ENCODE measurements at places on chromosomes 12 and 14.
A peak's percentile ranks its signal among the peaks of the same experiment; 100 is the strongest.

GRCh38 chr12:8609061-8609570, 3.5 kb downstream of the AICDA start:
- DNase-seq: no peak

- no peak for DNase-seq
These were observed 51.5 kb downstream of the EID3 start for GRCh38 chr12:104354868-104355570.

GRCh38 chr12:16622338-16622737, 16.4 kb upstream of the LMO3 start:
- DNase-seq: no peak

- no peak for DNase-seq
These were observed 83.5 kb downstream of the RIMBP2 start for GRCh38 chr12:130632642-130633041.

DNA sequence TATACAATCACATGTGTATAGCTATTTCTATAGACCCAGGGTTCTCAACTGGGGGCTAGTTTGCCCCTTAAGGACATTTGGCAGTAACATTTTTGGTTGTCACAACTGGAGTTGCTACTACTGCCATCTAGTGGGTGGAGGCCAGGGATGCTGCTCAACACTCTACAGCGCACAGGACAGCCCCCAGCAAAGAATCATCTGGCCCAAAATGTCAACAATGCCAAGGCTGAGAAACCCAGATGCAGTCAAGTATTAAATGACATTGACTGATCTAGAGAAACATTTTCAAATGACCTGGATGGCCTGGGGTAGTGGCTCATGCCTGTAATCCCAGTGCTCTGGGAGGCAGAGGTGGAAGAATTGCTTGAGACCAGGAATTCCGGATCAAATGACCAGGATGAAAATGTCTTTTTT, 5.8 kb downstream of the WSB2 start:
- peak; percentile 50 for DNase-seq

DNA sequence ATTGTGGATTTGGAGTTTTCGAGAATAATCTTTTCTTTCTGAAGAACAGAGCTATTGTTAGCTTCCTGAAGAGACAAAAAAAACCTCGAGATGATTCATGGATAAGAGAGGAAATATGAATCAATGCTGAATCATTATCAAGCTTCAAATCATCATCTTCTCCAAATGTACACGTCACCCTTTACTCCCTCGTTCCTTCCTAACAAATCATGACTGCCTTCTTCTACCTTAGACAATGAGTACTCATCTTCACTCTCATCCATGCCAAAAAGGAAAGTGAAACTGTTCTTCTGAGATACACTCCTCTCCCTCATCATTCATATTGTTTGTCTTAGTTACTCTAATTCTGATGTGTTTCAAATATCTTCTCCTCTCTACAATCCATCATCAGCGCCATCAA, 1115.8 kb upstream of the ATXN7L3B start:
- DNase-seq: no peak

DNA sequence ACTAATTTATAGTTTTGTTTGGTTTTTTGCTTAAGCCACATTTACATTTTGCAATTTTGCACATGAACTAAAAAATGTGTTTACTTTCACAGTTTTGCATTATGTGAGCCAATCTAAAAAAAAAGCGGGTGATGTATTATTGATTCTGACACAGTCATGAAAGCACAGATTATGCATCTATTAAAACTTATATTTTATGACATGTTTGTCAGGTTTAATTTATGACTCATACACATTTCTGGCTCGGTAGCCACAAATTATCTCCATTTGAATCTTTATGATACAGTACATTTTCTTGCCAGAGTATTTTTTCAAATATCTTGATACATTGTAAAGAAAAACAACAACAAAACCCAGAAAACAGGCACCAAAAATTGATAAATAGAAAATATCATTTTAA, 280.4 kb upstream of the GRIP1 start:
- DNase-seq: no peak

- DNase-seq: no peak
These were observed 39.7 kb upstream of the SMUG1 start for GRCh38 chr12:54228471-54228870.

DNA sequence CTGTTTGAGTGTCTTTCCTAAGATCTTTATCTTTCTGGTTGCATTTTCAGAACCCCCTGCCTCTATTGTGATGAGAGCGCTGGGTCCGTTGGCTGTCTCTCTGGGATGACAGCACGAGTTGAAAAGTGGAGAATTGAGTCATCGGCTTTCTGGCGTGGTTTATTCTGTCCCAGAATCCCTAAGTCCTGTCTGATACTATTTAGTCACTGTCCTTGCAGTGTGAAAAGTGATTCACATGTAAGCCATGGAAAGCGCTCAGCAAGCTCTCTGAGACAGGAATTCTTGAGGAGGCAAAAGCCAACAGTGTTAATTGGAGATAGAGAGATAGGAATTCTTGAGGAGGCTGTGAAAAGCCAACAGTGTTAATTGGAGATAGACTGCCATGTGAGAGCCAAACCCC, 121.7 kb downstream of the CHST11 start:
- DNase-seq: no peak

- no peak for DNase-seq
These were observed 322.8 kb upstream of the PRICKLE1 start for GRCh38 chr12:42912367-42912766.

DNA sequence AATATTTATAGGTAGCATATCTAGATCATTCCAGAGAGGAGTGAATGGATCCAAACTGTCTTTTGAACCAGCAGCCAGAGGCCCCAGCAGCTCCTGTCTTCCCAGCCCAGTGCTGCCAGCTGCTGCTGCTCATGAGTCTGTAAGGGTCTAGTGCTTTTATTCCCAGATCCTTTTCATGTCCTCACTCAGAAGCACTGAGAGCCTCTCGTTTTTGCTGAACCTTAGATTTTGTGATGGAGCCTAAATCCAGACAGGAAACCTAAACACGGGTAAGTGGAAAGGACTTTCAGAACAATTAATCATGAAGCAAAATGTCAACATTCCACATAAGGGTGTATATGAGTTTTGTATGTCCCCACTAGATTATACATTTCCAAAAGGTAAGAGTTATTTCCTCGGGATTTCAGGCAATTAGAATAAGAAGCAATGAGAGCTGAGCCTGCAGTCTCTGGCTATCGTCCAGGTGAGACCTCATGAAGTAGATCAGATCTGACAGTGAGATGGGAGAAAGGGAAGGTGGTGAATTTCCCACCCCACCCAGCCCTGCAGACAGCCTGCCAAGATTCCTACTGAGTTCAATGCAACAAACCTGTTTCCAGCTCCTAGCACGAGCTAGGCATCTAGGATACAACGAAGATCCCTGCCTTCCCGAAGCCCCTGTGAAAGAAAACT, 84.4 kb downstream of the NINJ2 start:
- no peak for DNase-seq

DNA sequence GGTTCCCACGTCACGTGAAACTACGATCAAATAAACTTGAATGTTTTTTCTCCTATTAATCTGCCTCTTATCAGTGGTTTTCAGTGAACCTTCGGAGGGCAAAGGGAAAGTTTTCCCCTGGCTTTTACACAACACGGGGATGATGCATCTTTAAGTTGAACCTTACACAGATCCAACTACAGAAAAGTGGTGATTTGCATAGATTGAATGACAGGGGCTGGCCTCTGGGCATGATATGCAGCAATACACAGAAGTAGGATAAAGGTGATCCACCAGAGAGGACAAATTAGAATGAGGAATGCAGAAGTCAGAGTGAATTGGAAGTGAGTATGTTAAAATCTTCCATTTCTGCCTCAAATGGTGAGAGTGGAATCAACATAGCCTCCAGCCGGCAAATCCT, 11.6 kb downstream of the GSG1 start:
- DNase-seq: no peak

- no peak for DNase-seq
These were observed 6.2 kb upstream of the DHRS2 start for GRCh38 chr14:23629832-23630396.

DNA sequence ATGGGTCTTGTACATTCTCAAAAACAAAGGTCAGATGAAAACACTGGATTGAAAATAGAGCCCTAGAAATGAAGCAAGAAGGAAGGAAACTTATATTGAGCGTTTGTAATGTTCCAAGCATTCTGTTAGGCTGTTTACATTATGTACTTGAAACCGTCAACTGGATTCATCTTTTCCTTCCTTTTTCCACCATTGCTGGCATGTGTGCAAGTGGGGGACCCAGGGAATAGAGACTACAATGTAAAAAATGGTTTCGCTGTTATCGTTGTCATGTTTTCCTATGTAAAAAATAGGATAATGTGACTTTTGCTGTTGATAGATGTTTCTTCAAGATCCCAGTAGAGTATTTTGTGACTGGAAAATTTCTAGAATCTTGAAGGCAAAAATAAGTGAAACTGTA, 913.2 kb downstream of the NRXN3 start:
- DNase-seq: no peak

DNA sequence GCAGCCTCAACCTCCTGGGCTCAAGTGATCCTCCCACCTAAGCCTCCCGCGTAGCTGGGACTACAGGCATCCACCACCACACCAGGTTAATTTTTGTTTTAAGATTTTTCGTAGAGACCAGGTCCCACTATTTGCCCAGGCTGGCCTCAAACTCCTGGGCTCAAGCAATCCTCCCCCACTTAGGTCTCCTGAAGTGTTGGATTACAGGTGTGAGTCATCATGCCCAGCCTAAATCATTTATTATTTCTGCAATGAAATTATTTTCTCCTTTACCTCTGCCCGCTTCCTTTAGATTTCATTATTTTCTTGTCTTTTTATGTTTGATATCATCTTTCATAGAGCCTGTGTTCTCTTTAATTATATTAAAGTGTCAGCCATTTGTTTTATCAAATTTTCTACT, 165.2 kb upstream of the OTX2 start:
- DNase-seq: no peak

DNA sequence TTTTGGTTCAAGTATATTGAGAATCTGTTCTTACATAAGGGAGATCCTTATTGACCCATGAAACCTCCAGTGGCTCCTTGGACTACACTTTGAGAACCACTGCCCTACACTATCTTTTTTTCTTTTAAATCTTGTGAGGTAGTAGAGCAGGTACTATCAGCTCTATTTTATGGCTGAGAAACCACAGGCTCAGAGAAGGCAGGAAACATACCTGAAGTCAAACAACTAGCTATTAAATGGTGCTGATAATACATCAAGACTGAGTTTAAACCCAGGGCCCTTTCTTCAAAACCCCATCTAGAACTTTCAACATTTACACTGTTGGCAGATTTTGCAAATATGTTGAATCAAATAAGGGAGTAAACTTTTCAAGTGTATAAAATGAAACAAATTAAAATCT, 6.9 kb downstream of the ZBTB25 start:
- DNase-seq: no peak

- DNase-seq: no peak
These were observed 32.6 kb downstream of the SLC35F4 start for GRCh38 chr14:57833323-57833722.

DNA sequence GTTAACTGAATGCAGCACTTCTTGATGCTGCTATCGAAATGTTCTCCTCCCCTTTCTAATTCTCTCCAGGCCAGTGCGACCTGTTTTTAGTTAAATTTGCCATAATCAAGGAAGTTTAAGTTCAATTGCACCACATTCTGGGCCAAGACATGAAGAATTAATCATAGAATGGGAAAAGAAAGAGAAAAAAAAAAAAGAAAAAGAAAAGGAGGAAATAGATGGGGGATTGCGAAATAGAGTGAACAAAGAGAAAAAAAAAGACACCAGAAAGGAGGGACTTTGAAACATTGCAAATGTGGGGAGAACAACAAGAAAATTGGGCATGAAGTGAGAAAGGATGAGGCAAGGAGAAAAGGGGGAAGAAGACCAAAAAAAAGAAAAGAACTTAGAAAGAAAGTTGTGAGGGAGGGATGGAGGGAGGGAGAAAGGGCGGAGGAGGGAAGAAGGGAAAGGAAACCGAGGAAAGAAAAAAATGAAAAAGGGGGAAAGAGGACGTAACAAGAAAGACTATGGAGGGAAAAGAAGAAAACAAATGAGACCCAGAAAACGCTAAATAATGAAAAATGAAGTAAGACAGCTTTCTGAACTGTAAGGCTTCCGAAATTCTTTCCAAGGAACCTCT, 32.8 kb upstream of the TBX5 start:
- DNase-seq: no peak

GRCh38 chr14:38225946-38226345, 18.2 kb downstream of the SSTR1 start:
- DNase-seq: no peak

DNA sequence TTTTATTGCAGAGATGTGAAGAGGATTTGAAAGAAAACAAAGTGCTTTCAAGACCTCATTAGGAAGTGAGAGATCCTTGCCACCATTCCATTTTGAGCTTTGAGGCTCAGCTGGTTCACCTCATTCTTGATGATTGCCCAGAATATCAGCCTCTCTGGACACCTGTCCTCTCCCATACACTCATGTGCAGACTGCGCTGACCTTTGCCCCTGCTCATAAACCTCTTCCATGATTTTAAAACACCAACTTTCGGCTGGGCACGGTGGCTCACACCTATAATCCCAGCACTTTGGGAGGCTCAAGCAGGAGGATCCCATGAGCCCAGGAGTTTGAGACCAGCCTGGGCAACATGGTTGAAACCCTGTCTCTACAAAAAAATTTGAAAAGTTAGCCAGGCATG, 8.9 kb downstream of the COX14 start:
- no peak for DNase-seq

DNA sequence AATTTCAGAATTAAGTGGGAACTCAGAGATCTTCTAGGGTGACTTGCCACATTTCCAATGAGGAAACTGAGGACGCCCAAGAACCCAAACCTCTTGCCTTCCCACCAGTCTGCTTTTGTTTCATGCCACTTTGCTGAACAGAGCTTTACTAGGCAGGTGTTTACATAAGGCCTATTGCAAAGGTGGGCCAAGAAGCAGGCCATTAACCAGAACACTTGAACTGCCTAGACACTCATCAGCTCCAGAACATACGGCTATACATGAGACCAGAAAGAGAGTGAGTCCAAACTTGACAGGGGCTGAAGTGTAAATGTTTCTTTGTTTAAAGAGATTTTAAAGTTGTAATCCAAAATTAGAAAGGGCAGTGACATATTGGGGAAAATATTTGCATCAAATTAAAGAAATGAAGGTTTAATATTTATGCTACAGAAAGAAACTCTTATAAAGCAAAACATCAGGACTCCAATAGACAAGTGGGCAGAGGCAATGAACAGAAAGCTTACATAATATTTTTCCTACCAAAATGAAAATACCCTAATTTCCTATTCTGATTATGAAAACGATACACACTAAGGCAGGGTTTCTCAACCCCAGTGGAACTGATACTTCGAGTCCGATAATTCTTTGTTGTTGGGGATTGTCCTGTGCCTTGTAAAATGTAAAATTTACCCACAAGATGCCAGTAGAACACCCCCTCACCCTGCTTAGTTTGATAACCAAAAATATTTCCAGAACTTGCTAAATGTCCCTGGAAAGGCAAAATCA, 11.7 kb downstream of the BATF start:
- no peak for DNase-seq

- no peak for DNase-seq
These were observed 35.6 kb downstream of the RPS29 start for GRCh38 chr14:49550286-49551184.

GRCh38 chr12:126295652-126296051, 1230.4 kb downstream of the AACS start:
- no peak for DNase-seq

- DNase-seq: no peak
These were observed 80.4 kb upstream of the DIO3 start for GRCh38 chr14:101480747-101481530.
